Astrocyte of the hippocampus (primary cell): ENCODE measurements at places on chromosomes 3 and 15.
A peak's percentile ranks its signal among the peaks of the same experiment; 100 is the strongest.

GRCh38 chr3:81622395-81622794, 139.1 kb downstream of the GBE1 start:
- DNase-seq = peak; percentile 28

DNA sequence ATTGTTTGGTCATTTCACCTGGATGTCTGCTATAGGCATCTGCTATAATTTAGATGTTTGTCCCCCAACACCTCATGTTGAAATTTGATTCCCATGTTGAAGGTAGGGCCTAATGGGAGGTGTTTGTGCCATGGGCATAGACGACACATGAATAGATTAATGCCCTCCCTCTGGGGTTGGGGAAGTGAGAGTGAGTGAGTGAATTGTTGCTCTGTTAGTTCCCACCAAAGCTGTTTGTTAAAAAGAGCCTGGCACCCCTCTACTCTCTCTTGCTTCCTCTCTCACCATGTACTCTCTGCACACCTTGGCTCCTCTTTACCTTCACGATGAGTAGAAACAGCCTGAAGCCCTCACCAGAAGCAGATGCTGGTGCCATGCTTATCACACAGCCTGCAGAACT, 23.9 kb upstream of the SORD start:
- DNase-seq = no peak

DNA sequence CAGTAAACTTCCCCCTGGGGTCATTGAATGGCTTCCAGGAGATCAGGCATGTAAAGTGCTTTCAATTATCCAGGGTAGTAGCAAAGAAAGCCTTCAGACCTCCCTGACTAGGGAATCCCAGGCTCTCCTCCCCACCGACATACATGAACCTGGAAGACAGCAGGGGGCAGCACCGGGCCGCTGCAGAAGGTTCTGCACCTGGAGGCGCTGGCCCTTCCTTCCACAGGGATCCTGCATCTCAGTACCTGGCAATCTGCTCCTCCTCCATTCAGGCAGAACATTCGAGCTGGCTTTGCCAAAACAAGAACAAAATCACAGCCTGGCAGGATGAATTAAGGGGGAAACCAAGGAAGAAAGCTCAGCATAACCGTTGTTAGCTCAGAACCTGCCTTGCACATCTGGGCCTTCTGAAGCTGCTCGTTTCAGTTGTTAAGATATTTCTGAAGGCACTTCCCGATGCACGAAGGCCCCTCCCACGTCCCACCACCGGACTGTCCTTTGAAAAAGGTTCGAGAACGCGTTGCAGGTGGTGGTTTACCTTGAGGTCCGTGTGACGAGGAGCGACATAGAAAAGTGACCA, 237.7 kb downstream of the SLCO3A1 start:
- DNase-seq = peak; percentile 76

GRCh38 chr15:68080783-68081182, 26.7 kb downstream of the PIAS1 start:
- no peak for DNase-seq

GRCh38 chr3:25025236-25025635, 402.8 kb upstream of the RARB start:
- DNase-seq = peak; percentile 16

DNA sequence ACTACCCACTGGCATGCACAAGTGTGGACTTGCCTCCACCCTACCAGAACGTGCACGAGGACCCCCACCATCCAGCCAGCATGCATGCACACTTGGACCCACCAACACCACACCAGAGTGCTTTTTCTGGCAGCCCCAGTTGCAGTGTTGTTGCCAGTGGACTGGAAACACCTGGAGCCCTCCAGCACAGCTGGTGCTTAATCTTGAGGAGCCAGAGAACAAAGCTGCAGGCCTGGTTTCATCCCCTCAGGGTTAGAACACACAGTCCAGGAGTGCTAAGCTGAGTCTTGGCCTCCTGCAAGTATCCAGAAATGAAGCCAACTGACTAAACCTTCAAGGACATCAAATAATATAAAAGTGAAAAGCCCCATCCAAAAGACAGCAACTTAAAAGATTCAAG, 888.0 kb downstream of the NTRK3 start:
- peak; percentile 20 for DNase-seq

GRCh38 chr3:126365351-126366277, 8.4 kb upstream of the KLF15 start:
- no peak for DNase-seq

GRCh38 chr3:129936757-129937156, 37.8 kb upstream of the TRH start:
- DNase-seq = peak; percentile 87

DNA sequence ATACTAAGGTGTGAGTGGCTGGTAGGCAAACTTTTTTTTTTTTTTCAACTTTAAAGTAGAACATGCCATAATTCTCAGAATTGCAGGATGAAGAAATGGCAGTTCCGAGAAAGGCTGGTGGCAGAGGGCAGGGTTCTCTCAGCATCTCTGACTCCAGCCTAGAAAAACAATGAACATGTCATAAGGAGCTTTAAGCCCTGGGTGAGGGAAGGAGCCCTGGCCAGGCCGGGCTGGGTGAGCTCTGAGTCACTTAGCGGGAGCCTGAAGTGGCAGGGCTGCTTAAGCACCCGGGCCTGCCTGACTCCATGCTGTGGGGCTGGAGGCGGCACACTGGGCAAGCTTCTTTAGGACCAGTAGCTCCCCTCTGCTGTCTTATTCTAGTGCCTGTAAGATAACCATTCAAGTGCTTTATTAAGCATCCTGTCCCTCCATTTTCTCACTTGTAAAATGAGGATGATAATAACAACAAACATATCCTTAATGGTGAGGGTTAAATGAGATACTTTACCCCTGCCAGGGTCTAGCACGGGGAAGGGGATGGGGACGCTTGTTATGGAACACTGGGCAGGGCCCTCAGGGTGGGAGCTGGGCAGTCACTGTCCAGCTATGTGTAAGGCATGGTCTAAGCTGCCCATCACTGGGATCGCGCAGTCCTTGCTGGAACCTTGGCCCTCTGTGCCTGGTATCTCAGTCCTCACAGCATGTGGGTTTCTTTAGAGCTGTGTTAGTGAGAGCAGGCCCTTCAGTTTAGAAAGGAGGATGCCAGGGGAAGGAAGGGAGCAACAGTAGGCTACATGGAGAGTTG, 18.4 kb downstream of the SMAD6 start:
- peak; percentile 87 for DNase-seq

- DNase-seq = no peak
Measured at GRCh38 chr15:70400766-70401541, 303.2 kb upstream of the TLE3 start.

GRCh38 chr3:38177181-38177580, 11.8 kb downstream of the OXSR1 start:
- peak; percentile 8 for DNase-seq

DNA sequence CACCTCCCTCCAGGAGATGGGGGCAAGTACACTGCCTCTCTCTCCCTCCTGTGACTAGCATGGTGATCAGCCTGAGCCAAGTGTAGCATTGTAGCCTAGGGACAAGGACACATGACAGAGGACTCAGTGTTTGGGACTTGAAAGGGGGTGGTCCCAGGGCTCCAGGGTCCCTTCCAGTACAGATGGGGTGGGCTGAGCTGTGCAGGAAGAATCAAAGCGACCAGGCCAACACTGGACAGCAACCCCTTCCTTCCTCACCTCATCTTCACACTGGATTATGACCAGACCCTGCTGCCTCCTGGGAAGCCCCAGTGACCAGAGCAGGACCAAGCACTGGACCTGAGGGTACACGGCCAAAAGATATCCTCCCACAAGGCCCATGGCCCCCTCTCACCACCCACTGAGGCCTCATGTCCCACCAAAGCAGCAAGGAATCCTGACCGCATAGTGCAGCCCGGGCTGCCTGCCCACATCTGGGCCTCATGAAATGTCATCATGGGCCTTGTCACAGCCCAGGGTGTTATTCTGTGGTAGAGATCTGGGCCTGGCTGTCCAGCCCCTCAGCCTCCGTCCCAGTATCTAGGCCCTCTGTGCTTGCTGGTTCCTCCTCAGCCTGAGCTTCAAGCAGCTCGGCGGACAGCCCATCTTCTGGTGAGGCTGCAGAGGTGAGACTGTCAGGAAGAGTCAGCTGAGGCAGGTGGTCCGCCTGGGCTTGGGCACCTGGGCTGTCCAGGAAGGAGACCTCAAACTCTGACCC, 9.5 kb downstream of the GORASP1 start:
- no peak for DNase-seq

DNA sequence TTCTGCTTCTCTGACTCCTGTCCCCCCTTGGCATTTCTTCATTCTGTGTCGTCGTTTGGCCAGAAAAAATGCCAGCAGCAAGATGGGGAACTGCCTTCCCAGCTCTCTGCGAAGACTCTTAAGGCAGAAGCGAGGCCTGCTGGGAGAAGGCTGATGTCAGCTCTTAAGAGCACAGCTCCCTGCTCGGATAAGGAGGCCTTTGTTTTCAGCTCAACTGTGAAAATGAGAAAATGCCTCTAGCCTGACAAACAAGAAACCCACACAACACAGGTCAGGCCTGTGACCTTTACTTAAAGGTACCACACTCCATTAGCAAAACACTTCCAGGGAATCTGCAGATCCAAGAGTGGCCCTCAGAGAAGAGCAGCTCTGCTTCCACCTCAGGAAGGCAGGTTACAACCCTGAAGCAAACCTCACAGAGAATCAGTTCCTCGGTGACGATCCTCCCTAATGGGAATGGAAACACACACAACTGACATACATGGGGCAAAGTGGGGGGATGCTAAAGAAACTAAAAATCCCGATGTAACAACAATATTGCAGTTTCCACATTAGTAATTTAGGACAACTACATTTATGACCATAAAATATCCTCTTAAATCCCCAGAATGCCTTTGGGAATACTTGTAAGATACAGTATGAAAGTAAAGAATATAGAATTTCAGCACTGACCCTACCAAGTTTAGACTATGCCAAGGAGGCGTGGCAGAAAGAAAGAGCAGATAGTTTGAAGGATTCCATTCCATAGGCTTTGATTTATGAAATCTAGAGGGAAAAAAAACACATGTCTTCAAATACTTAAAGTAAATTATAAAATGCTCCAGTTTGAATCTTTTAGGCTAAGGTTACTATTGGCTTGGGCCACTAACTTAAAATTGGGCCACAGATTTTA, 52.1 kb downstream of the VGLL4 start:
- peak; percentile 92 for DNase-seq

GRCh38 chr15:75723171-75723846, 10.7 kb upstream of the CSPG4 start:
- DNase-seq = no peak

DNA sequence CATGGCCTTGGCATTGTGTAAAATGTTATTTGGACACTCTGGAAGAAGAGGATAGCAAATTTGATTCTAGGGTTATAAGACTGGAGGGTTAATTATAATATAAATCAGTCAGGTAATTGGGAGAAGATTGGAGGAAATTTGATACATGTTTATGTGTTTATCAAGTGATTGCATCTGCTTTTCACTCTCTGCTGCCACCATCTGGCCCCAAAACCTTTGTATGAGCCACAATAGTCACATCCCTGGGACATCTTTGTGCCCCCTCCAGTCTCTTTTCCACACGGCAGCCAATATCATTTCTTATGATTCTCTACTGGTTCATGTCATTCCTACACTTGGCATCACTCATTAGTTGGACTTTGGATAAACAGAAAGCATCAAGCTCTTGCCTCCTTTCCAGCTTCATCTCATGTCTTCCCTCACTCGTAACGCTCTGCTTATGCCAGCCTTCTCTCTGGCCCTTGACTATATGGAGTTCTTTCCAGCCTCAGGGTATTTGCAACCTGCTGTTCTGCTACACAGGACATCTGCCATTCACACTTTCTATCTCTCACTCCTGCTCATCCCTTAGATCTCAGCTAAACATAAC, 602.3 kb upstream of the SUCLG2 start:
- peak; percentile 1 for DNase-seq

GRCh38 chr3:14764331-14765059, 54.3 kb upstream of the FGD5 start:
- DNase-seq = no peak

DNA sequence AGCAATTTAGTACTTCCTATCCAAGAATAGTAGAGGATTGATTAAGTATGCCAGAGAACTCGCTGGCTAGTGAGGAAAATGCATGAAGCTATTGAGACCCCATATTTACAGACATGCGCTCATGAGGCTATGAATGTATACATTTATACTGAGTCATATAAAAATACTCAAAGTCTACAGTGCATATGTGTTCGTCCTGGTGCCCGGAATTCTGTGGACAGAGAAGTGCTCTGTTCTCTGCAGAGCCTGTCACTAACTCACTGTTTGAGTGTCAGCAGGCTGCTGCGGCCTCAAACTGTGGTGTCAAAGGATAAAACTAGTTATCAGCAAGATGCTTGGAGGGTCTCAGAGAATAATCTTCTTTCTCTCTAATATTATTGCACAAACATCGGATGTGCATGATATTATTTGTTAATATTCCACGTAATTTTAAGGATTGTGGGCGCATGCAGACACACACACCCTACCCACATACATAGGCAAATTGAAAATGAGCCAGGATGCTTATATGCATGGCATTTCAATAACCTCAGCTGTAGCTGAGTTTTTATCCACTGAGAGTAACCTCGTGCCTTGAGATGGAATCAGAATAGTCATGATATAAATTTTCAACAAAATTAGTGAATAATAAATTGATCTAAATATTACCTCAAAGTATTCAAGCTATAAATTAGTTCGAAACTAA, 50.0 kb upstream of the TSC22D2 start:
- no peak for DNase-seq

GRCh38 chr3:73214846-73215245, 153.4 kb downstream of the EBLN2 start:
- no peak for DNase-seq

GRCh38 chr3:20100151-20100550, 59.9 kb downstream of the KAT2B start:
- no peak for DNase-seq

DNA sequence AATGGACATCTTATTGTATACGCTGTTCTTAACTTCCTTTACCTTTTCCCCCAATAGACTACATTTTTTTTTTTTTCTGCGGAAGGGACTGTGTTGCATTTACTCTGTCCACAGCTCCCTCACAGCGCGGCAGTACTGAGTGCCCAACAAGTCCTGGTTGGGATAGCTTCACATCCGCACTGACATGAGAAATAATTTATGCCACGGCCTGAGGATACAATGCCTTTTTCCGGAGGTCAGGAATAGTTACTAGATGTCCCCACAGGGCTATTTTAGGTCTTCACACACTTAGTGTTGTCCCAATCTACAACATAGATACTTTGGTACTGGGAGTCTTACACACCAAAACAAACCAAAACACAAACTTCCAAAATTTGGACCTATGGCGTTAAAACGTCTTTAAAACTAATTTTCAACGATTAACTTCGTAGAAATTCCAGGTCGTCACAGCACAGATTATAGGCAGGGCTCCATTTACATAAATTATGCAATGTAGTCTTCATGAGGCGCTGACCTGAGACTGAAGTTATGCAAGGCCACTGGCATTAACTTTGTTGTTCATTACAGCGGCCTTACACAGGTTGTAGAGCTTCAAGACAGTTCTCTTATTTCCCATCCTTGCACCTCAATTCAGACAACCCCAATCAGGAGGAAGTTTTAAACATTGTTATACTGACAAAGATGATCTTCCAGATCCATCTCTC, 989 bp upstream of the PPIB start:
- no peak for DNase-seq

GRCh38 chr3:170484869-170485268, 66.2 kb downstream of the CLDN11 start:
- DNase-seq = no peak

- DNase-seq = peak; percentile 5
Measured at GRCh38 chr15:80367661-80368060, 36.5 kb upstream of the ARNT2 start.
